ENCODE measurements at places on chromosomes 4 and X. TPM values are rescaled to one million over a fixed set of nuclear protein-coding genes. Genes with fewer than 3 reads are reported as not detected.

DNA sequence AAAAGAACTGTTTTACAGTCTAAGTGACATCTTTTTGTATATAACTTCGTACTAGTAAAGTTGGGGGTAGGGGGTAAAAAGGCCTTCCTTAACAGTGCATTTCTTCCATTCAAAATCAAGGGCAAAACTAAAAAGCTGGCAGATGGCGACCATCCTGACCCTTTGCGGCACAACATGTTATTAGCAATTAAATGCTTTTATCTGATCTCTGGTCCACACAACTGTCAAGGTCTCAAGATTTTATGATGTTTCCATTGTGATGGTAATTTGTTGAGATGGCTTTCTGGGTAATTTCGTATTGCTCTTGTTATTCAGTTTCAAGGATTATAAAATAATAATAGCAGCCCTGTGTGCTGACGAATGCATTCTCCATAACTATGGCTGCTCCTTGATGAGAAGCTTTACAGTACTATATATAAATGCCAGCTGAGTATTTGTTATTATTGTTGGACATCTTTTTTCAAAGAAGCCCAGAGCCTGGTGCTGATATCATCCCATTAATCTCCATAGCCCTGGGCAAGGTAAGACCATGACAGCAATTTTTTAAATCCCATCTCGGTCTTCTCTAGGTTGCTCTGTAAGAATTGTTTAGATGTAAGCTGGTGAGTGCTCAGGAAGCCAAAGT, 89.5 kb downstream of the CBR4 start:
- no peak for DNase-seq

DNA sequence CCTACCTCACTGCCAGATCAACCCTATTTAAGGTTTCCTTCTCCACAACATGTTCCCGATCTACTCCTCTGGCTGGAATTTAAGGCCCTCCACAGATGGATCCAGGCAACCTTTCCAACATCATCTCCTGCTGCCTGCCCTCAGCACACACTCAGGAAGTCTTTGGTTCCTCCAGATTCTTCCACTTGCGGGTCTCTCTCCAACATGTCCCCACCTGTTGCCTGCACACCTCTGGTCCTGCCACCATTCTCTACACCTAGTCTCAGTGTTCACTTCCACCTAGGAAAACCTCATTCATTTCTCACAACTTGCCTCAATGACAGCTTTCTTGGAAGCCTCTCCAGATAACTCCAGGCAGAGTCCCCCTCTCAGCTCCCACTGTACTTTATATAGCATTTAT, 80.1 kb downstream of the RTL5 start:
- DNase-seq: no peak

- no peak for DNase-seq
Observed at GRCh38 chr4:38500433-38500832, 163.6 kb upstream of the KLF3 start.

WWC2 gene
- total RNA-seq: 133 TPM

- no peak for DNase-seq
Observed at GRCh38 chr4:161907590-161907955, 256.2 kb downstream of the FSTL5 start.

All from WTC11 (cell line).